ENCODE measurements at places on chromosomes 12 and 14.

GRCh38 chr12:25317553-25317952, 66.8 kb upstream of the KRAS start:
- no peak for DNase-seq

- no peak for DNase-seq
Measured at GRCh38 chr12:57530396-57531142, 7.9 kb downstream of the MBD6 start.

DNA sequence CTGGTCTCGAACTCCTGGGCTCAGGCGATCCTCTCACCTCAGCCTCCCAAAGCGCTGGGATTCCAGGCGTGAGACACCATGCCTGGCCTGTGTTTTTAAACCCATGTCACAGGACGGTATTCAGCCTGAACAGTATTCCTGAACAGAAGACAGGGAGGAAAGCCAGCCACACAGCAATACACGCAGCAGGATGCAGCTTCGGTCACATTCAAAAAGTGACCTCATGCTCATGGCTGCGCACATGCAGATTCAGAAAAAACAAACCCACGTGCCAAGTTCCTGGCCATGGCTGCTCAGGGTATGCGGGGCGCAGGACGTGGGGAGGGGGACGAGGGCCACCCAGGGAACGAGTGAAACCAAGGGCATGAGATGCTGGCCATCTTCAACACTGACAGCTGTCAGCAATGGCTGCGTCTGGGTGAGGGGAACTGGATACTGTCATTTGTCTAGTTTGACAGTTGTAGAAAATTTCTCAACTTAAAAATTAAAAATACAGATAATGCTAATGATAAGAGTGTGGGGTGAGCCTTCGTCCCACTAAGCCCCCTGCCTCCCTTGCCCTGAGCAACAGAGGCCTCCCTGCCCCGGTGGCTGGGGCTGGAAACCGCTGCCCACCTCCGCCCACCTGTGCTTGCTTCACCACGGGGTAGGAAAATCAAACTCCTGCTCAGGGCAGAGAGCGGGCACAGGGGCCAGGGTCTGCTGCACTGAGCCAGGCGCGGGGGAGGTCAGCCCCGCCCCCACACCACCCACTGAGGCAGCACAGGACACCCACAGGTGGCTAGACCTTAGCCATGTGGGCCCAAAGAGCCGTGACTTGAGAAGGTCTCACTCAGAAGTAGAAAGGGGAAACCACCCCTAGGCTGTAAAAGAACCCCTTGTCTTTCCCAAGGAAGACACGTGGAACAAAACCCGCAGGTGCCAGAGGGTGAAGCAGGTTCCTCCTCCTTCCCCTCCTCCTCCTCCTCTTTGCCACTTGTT, 84.2 kb downstream of the SCARB1 start:
- DNase-seq = no peak

DNA sequence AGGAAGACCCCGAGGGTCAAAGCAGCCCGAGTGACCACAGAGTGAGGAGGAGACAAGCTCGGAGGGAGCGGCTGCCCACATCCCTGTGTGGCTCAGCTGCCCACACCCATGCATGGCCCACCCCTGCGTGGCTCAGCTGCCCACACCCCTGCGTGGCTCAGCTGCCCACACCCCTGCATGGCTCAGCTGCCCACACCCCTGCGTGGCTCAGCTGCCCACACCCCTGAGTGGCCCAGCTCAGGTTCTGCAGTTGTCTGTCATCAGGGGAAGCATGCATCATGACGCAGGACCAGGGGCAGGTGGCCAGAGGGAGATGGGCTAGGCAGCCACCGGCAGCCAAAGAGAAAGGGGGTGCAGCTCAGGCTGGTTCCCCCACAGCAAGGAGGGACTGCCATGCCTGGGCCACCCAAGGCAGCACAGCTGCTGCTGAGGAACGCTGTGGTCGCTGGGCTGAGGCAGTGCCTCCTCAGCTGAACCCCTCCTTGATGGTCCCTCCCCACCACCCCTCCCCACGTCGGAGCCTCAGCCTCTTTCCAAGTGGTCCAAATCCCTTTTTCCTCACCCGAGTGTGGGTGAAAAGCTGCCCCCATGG, 33.3 kb upstream of the NUDT14 start:
- no peak for DNase-seq

GRCh38 chr12:46904406-46905238, 78.8 kb upstream of the SLC38A4 start:
- no peak for DNase-seq

- DNase-seq = no peak
Measured at GRCh38 chr12:111293266-111294009, 75.5 kb downstream of the PHETA1 start.

DNA sequence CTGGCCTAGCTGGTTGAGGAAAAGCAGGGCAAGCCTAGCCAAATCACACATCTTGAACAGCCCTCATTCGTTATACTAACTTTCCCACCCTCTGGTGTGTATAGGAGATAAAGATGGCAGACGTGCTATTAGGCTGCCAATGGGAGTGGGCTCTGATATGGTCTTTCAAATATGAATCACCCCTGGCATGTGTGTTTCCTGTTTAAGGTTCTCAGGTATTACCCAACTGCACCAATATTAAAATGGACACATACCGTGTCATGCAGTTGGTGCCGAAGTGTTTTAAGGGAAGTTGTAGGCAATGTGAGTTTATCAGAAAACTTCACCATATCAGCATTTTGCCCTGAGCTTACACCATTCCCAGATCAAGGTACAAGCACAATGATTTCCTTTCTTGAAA, 33.4 kb downstream of the CHST11 start:
- no peak for DNase-seq

- DNase-seq = no peak
Measured at GRCh38 chr12:59122784-59123183, 202.5 kb upstream of the LRIG3 start.

GRCh38 chr14:68140076-68140741, 320.6 kb downstream of the RAD51B start:
- no peak for DNase-seq

- DNase-seq = no peak
Measured at GRCh38 chr12:55703901-55704761, 3.6 kb downstream of the ITGA7 start.

DNA sequence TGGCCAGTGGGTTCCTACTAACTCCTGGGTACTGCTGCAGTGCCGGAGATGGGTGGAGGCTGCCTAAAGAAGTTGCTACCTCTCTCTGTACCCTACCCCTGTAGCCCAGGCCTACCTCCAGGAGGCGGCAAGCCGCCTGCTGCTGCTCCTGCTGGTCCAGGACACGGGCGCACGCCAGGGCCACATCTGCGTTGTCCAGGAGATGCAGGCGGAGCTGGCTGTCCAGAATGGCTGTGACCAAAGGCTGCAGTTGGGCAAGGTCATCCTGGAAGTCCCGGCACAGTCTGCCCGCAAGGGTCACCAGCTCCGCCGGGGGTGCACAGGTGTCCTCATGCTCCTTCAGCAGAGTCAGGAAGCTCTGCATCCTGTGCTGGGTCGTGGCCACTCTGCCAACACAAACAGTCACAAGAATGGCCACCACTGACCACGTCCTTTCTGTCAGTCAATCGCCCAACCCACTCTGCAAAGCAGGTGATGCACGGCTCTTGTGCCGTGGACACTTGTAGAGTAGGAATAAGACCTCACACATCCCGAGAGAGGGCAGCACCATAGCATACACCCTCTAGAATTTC, 1.6 kb downstream of the ANHX start:
- DNase-seq = no peak

DNA sequence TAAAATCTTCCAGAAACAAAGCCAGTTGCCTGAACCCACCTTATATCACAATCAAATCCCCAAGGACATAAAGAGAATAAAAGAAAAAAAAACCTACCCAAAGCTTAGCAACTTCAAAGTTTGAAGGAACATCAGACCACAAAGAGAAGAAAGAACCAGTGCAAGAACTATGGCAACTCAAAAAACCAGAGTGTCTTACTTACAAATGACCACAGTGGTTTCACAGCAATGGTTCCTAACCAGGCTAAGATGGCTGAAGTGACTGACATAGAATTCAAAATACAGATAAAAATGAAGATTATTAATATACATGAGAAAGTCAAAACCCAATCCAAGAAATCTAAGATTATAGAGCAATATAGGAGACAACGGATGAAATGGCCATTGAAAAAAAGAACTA, 56.7 kb downstream of the APOBEC1 start:
- no peak for DNase-seq

DNA sequence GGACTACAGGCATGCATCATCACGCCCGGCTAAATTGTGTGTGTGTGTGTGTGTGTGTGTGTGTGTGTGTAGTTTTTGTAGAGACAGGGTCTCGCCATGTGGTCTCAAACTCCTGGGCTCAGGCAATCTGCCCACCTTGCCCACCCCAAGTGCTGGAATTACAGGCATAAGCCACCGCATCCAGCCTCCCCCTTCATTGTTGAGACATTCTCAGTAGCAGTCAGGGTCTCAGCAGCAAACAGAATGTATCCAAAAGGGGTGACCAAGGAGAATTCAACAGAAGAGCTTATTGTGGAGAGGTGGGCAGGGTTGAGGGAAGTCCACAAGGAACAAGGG, 37.3 kb upstream of the PLEKHG6 start:
- DNase-seq = no peak

DNA sequence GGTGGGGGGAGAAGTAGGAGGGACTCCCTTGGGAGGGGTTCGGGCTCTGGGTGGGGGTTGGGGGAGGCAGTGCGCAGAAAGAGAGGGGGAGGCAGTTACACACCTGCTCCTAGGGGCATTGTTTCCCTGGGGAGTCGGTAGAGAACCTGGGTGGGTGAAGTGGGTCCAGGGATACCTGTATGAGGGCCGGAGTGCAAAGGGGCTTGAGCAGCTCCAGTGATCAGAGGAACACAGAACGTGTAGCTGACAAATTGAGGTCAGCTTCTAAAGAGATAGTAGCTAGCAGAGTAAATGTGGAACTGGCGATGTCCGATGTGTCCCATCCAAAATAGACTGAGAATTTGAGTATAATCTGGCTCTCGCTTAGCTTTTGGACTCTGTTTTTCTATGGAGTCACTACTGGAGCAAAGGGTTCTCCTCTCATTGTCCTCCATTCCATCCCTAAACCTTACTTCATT, 502 bp downstream of the SMARCD1 start:
- DNase-seq = no peak

GRCh38 chr14:30864934-30865333, 9.4 kb upstream of the COCH start:
- DNase-seq = no peak

GRCh38 chr12:9619411-9620179, 11.9 kb upstream of the KLRB1 start:
- no peak for DNase-seq

DNA sequence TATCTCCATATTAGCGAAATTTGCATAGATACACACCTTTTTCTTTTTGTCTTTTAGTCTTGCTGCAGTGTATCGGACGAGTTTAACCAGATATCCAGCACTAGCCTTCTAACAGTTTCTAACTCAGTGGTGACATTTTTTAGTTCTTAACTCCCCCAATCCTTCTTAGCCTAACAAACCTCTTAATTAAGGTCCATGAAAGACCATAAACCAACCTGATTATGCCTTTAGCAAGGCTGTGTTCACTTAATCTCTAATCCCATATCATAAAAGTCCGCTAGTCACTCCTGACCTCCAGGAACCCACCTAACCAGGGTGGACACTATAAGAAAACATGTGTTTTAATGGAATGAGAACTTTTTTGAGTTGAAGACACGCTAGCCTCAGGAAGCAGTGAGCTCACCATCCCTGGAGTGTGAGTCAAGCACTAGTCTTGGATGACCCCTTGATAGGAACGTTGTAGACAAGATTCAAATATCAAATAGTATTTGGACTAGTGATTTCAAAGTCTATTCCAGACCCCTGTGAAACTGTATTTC, 9.5 kb downstream of the CDKN1B start:
- no peak for DNase-seq

GRCh38 chr14:22569106-22569736, 19.8 kb downstream of the DAD1 start:
- DNase-seq = no peak

DNA sequence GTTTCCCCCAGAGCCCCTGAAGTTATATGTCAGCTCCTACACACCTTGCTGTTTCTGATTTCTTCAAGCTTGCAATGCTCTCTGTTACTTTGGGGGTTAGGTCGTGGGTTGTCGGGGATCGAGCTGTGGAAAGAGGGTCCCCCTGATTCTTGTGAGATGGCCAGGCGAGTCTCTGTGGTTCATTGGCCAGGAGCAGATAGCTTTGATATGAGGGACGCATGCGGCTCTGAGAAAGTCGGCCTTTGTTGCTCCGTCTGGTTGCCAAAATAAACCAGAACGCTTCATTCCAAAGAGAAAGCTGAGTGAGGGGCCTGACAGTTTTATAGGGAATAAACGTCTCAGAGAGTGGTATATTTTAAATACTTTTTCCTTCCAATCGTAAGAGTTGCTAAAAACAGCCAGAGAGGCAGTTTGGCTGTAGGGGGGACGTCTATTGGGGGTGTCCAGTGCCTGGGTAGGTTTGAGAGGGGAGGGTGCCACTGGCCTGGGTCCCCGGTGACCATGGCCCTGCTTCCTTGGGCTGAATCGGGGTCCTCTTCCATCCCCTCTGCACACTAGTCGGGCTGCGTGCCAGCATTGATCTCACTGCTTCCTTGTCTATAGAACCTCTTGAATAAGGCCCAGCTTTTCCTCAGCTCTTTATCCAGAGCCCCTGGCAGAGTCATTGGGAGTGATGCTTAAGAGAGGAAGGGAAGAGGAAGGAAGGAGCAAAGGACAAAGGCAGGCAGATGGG, 18.9 kb downstream of the CCND2 start:
- DNase-seq = no peak

DNA sequence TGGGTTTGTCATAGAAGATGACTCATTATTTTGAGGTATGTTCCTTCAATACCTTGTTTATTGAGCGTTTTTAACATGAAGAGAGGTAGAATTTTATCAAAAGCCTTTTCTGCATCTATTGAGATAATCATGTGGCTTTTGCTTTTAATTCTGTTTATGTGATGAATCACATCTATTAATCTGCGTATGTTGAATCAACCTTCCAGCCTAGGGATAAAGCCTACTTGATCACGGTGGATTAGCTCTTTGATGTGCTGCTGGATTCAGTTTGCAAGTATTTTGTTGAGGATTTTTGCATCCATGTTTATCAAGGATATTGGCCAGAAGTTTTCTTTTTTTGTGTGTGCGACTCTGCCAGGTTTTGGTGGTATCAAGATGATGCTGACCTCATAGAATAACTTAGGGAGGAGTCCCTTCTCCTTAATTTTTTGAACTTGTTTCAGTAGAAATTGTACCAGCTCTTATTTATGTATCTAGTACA, 602.6 kb downstream of the SNAPC1 start:
- DNase-seq = no peak

DNA sequence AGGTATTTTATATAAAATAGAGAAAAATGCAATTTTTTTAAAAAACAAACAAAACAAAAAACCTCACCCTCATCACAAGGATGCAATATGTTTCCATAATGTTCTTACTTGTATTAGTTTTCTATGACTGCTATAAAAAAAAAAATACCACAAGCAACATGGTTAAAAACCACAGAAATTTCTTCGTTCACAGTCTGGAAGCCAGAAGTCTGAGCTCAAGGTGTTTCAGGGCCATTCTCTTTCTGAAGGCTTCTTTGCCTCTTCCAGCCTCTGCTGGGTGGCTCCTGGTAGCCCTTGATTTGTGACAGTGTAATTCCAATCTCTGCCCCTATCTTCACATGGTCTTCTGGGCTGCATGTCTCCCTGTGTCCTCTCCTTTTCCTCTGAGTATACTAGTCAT, 21.5 kb upstream of the SSTR1 start:
- no peak for DNase-seq

- DNase-seq = no peak
Measured at GRCh38 chr12:58678753-58679152, 241.6 kb downstream of the LRIG3 start.
